ENCODE measurements at places on chromosomes 6 and 20.

GRCh38 chr6:347951-348859 lies 43.3 kb upstream of the IRF4 start:
- DNase-seq, result no peak

DNA sequence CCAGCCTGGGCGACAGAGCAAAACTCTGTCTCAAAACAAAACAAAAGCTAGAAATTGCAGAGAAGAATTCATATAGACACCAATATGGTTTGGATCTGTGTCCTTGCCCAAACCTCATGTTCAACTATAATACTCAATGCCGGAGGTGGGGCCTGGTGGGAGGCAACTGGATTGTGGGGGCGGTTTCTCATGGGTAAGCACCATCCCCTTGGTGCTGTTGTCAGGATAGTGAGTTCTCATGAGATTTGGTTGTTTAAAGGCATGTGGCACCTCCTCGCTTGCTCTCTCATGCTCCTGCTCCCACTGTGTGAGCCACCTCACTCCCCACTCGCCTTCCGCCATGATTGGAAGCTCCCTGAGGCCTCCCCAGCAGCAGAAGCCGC lies 15.2 kb downstream of the NINL start:
- DNase-seq, result no peak

GRCh38 chr6:168660400-168660945 lies 219.5 kb downstream of the SMOC2 start:
- no peak for DNase-seq

DNA sequence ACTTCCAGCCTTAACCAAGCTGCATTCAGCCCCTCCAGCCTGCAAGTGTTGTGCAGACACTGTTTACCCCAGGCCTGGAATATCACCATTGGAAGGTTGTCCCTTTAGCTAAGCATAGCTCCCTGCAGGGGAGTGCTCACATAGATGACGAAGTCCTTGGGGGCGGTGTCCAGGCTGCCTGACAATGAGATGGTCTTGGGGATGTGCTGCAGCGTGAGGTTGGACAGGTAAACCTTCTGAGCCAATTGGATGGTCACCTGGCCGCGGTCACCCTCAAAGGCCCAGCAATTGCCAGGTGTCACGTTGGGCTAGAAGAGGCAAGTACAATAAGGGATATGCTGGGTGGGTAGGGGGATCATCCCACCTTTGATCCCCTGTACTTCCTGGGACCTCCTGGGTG lies 18.6 kb downstream of the SUN5 start:
- no peak for DNase-seq

- no peak for DNase-seq
Measured at GRCh38 chr6:135488023-135488422, 9.5 kb downstream of the AHI1 start.

DNA sequence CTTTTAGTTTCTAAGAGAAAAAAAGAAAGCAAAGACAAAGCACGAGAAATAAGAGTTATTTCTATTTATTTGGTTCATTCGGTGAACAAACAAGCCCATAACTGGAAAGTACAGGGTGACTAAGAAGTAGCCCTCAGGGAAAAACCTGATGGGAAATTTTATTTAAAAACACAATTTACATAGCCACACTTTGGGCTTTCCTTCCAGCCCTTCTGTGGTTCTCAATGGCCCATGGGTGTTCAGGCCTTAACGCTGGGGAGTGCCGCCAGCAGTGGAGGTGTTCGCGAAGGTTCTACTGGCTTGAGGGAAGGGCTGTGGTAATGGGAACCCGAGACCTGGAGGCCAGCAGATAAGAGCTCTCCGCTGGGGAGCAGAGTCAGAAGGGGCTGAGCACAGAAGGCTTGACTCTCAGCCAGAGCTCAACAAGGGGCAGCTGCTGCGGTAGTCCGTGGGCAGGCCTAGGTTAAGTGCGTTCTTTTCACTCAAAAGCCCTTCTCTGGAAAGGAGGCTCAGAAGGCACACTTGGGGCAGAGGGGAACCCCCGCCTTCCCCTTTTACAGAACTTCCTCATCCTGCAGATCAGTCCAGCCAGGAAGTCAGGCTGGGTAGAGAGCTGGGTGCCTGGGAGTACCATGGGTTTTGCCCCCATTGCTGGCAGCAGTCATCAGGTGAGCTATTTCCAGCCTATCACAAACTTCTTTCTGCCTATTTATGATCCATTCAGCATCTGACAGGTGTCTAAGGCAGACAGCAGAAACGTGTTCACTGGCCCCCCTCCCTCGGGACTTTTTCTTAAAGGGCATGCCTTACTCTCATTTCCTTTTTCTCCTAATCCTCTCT lies 8.8 kb upstream of the CD83 start:
- no peak for DNase-seq

GRCh38 chr6:47323321-47323720 lies 13.6 kb upstream of the TNFRSF21 start:
- no peak for DNase-seq

- no peak for DNase-seq
Measured at GRCh38 chr6:7541175-7542064, at the start of gene DSP. Gene DSP, plus strand, starts transcription at chr6:7541671. Its CDS starts 245 bp downstream, at chr6:7541916.

Measured in T-helper 9 cell (primary cell).